T-helper 22 cell (primary cell): ENCODE measurements at places on chromosomes 4 and X.

GRCh38 chrX:53374923-53375322 is 47.5 kb downstream of the SMC1A start:
- DNase-seq, result no peak

DNA sequence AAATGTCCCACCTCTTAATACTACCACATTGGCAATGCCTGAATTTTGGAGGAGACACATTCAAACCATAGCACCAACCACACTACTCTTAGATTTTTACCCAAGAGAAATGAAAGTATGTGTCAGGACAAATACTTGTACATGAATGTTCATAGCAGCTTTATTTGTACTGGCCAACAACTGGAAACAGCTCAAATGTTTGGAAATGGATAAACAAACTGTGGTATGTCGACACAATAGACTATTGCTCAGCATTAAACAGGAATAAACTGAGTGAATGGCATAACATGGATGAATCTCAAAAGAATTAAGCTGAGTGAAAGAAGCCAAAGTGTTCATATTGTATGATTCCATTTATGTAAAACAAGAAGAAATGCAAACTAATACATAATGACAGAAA is 18.5 kb upstream of the EDA start:
- no peak for DNase-seq

DNA sequence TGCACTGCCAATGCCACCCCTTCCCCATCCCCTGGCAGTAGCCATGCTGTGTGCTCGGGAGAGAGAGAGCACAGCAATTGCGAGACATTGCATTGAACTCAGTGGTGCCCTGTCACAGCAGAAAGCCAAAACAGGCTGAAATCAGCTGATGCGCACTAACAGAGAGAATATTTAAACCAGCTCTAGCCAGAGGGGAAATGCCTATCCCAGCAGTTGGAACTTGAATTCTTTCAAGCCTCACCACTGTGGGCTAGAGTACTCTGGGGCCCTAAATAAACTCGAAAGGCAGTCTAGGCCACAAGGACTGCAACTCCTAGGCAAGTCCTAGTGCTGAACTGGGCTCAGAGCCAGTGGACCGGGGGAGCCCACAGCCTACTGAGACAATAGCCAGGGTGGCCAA is 17.7 kb upstream of the RP2 start:
- no peak for DNase-seq

GRCh38 chr4:61407642-61408618 is 207.8 kb downstream of the ADGRL3 start:
- DNase-seq, result no peak

GRCh38 chr4:80076681-80077080 is 3.7 kb upstream of the ANTXR2 start:
- DNase-seq, result no peak

GRCh38 chr4:31787701-31788100 is 1067.5 kb downstream of the PCDH7 start:
- no peak for DNase-seq

GRCh38 chrX:43316146-43316545 is 340.0 kb upstream of the MAOA start:
- no peak for DNase-seq

GRCh38 chrX:43718081-43718480 is 62.0 kb downstream of the MAOA start:
- DNase-seq, result no peak

DNA sequence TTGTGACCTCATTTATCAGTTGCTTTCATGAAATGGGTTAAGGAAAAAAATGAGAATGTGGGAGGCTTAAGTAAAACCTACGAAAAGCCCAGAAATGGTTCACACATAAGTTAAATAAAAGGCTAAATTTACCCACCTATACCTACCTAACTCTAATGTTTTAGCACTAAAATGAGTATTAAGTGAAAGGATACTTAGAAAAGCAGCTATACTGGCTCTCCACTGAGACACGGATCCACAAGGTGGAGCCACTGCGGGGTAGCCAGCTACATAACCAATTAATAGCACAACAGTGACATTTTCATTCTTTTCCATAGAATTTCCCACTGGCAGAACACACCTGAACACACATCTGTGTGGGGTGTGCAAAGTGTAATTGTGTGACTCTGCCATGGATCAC is 101.9 kb downstream of the MAML3 start:
- no peak for DNase-seq

- no peak for DNase-seq
Observed at GRCh38 chrX:20285511-20285910, 18.8 kb upstream of the RPS6KA3 start.

DNA sequence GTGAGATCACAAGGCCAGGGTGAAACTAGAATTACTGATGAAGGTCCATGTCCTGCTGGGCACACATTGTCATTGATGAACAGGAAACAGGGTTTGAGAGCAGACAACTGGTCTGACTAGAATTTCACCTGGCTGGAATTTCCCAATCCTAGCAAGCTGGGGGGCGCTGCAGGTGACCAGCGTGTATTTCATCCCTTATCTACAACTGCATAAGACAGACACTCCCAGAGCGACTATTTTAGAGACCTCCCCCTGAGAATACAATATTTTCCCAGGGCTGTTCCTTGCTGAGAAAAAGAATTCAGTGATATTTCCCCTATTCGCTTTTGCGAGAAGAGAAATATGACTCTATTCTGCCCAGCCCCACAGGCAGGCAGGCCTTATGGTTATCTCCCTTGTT is 432.6 kb upstream of the GALNT7 start:
- DNase-seq, result no peak

- DNase-seq, result no peak
Observed at GRCh38 chrX:11967986-11968869, 170.0 kb upstream of the FRMPD4 start.

DNA sequence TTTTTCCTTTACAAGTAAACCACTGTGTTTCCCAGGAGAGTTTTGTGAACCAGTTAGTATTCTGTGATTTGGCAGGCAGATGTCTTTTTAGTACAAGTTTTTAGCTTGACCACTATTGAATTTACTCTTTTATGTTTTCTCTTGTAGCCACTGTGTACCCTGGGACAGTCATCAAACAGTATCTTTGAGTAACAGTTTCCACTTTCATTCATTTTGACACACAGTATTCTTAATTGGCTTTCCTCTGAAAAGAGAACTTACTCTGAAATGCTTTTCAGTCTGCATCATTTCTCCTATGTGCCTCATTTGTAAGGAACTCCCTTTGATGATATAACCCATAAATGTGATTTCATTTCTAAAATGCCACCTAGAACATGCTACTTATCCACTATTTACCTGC is 476.5 kb downstream of the PDGFC start:
- no peak for DNase-seq

DNA sequence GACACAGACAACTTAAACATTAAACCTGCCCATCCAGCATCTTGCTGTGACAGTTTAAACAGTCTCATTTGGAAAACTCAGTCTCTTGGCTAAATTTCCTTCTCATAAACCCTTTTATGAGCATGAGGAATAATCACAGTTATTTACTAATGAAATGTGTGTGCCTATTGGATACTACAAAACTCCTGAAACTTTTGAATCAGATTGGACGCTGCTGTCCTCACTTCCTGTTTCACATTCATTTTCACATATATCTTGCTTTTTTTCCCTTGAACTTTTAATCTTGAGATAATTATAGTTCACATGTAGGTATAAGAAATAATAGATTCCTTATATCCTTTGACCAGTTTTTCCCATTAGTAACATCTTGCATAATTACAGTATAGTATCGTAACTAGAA is 111.7 kb downstream of the CDKL5 start:
- no peak for DNase-seq

DNA sequence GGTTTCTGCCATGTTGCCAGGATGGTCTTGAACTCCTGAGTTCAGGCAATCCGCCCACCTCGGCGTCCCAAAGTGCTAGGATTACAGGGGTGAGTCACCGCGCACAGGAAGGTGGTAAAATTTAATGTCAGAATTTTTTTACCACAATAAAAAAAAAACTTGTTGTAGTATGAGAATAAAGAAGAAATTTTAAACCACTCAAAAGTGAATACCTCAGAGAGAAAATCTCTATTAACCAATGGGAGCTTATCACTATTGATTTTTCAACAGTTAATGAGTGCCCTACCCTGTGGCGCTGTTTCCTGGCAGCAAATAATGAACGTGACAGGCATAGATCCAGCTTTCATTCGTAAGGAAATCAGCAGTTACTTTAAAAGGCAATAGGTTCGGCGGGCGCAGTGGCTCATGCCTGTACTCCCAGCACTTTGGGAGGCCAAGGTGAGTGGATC is 32.7 kb upstream of the SLC25A4 start:
- DNase-seq, result no peak

GRCh38 chrX:151153086-151153485 is 23.3 kb upstream of the GPR50 start:
- no peak for DNase-seq

- DNase-seq, result no peak
Observed at GRCh38 chr4:83043801-83044407, 8.9 kb downstream of the COPS4 start.

DNA sequence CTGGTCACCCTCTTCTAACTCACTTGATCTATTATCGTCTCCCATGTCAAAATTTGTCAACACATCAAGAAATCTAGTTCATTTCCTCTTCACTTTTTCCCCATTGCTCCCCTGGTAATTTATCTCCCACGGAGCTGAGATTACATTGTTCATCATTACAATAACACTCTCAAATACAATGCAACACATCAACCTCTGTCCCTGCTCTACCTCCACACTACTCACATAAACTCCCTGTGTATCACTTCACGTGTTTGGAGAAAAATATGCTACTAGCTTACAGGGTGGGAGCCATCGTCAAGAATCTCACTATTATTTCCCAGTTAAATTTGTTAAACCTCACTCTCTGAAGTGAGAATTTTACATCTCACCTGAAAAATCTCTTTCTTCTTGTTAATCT is 1006.4 kb downstream of the ARAP2 start:
- no peak for DNase-seq

DNA sequence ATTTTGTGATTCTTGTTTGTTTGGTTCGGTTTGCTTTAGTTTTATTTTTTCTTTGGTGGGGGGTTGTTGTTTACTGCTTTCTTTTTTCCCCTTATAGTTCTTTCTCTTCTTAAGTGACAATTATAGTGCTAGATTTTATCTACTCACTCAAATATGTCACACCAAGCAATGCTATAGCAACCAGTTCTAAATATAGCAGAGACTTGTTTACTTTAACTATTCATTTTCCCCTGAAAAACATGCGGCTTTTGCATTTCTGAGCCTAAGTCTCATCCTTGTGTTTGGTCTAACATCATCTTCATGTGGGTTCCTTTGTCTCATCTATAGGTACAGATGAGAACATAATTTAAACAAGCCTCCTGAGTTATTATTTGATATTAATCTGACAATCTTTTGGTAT is 676.6 kb downstream of the FAT4 start:
- DNase-seq, result no peak

- DNase-seq, result no peak
Observed at GRCh38 chr4:73417973-73418372, 13.9 kb downstream of the ALB start.

DNA sequence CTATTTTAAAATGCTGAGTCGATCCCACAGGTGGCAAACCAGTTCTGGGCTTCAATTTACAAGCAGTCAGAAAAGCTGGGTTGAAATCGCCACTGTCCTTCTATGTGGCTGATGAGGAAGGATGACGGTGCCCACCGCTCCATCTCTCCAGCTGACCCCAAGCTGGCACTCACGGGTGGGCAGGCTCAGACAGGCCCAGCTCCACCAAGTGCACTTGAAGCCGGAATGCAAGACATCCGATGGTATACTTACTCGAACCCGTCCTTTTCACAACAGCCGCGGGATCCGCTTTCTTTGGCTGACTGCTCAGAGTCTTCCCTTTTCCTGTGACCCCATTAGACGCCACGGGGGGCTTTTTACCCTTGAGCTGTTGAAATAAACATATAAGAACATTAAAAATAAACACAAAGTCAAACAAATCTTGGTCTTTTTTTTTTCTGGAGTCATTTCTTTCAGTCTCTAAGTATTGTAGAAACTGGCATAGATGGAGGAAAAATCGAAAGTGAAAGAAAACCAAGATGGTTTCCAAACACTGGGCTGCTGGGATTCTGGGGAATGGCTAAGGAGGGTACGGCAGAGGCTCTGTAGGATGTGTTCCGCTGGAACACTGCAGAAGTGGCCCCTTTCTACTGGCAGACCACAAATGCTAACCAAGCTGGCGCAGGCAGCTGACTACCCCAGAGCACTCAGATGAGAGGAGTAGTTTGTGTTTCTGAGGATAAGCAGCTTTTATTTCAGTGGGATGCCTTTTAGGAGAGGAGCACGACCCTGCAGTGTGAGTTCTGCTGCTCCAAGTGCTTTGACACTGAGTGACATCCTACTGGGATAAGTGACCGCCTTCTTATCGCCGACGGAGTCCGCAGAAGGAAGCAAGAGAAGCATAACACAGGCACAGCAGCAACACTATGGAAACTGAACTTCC is 160.9 kb downstream of the AFAP1 start:
- no peak for DNase-seq

DNA sequence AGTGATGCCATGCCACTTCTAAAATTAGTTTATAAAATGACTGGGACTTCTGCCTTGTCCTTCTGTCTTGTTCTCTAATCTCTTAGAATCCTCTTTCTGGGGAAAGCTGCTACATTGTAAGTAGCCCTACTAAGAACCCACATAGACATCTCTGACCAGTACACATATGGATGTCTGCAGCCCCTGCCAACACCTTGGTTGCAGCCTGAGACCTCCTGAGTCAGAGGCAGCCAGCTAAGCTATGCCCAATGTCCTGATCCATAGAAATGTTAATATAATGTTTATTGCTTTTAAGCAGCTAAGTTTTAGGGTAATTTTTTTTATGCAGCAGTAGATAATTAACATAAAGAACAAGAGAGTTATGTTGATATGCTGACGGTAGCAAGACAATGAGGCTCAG is 1029.5 kb upstream of the INTU start:
- no peak for DNase-seq

DNA sequence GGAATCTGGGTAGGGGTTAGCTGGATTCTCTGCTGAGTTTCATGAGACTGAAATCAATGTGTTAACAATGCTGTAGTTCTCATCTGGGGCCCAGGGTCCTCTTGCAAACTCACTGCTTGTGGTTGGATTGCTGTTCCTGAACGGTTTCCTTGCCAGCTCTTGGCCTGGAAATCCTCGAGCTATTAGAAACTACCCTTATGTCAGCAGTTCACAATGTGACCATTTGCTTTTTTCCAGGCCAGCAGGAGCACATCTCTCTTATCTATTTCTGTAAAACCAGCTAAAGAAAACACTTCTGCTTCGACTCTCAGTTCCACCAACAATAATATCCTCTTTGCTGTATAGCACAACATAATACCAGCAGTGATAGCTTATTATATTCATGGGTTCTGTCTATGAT is 140.1 kb upstream of the TRAM1L1 start:
- no peak for DNase-seq

DNA sequence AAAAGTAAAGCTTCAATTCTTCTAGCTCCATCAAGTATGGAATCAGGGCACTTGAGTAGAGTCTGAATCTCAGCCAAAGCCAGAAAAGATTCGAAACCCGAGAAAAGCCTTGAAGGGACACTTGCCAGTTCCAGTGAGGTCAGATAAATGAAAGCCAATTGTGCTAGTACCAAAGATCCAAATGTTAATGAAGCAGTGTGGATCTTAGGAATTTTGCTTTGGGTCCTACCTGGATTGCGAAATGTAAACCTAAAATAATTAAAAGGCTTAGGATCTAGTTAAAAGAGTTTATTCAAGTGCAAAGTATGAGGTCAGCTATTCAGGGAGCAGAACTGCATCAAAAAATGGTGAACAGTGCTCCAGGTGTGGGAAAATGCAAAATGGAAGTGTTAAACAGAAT is 552.6 kb downstream of the NAP1L3 start:
- no peak for DNase-seq
